Fibroblast of the conjunctiva (primary cell): ENCODE measurements at places on chromosomes 1 and 21.

- peak; percentile 63 for DNase-seq
Observed at GRCh38 chr1:227315629-227316346, 2.5 kb downstream of the CDC42BPA start.

DNA sequence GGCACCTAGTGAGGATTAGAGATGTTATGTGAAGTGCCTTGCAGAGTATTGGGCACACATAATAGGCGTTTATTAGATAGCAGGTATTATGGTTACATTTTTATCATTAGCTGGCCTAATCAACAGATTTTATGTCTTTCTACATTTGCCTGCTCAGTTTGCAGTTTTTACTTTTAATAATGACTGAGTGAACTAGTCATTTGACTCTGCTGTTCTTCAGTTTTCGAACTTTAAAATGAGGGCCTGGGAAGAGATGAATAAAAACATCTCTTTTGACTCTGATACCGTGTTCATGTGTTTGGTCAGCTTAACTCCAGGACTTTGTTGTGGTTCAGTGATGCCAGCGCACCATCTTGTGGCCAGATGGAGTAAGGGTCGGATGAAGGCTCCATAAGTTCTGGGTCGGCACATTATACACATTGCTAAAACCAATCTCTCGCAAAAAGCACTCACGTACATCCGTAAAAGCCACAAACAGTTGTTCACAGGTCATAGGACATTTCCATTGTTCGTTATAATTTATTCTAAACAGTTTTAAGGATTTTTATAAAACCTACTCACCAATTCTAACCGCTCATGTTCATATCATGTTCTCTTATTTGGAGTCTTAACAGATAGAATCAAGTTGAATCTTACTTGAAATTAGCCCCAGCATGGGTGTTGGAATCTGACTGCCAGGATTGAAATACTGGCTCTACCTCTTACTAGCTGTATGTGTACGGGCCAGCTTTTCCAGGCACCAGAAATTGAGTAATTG lies 78.4 kb upstream of the GPR88 start:
- peak; percentile 71 for DNase-seq

DNA sequence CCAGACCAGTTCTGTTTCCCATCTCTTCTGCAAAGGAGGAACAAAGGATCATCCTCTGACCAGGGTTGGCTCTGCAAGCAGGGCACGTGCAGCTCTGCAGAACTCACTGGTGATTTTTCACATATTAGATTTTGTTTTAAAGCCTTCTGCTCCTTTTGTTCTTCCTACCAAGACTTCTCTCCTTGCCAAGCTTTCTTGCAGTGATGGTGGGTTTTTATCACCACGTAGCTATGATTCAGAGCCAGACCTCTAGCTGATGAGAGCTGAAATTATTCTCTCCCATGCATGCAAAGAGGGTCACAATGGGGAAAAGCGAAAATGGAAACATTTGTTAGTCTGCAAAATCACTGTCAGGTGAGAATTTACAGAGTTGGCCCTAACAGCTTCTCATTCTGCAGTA lies 225.2 kb downstream of the KCNH1 start:
- no peak for DNase-seq

DNA sequence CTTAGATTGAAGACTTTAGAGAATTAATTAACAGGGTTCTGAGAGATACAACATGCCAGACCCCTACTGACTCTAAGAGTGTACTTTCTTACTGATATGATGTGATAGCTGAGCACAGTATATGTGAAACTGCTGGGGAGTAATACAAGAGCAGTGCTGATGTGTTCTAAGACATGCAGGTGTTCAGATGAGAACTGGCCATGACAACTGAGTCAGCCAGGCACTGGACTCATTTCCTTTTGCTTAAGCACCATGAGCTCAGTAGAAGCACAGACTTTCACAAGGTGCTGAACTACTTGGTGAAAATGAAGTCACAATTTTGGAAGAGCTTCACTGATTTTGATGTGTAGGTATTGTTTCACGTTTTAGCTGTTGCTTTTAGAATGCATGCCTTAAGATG lies 15.9 kb upstream of the POGZ start:
- no peak for DNase-seq

DNA sequence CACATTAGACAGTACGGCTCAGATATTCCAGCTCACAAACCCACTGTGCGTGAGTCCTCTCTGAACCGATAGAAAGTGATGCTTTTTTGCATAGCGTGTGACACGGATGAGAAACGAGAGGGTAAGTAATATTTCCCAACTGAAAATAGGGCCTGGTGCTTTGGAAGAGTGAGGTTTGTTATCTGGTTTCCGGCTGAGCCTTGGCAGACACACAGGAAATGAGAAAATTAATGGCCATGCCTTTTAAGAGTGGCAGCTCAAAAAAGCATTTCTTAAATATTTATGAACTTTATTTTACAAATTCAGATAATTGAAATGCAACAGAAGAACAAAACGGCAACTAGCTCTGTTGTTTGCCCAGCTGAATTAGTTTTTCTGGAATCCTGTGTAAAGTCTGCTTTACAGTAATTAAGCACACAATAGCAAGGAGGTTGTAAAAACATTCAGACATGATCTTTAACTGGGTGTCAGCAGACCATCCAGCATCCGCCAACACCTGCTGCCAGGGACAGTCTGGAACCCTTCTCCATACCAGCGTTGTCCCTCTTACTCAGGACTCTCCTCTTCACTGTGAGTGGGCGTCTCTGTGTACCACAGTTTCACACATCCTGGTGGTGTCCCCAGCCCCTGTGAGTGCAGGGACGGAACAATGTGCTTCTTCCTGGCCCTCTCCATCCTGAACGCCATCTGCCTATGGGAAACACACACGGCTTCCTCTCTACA lies 155.4 kb downstream of the PGBD5 start:
- DNase-seq: no peak

DNA sequence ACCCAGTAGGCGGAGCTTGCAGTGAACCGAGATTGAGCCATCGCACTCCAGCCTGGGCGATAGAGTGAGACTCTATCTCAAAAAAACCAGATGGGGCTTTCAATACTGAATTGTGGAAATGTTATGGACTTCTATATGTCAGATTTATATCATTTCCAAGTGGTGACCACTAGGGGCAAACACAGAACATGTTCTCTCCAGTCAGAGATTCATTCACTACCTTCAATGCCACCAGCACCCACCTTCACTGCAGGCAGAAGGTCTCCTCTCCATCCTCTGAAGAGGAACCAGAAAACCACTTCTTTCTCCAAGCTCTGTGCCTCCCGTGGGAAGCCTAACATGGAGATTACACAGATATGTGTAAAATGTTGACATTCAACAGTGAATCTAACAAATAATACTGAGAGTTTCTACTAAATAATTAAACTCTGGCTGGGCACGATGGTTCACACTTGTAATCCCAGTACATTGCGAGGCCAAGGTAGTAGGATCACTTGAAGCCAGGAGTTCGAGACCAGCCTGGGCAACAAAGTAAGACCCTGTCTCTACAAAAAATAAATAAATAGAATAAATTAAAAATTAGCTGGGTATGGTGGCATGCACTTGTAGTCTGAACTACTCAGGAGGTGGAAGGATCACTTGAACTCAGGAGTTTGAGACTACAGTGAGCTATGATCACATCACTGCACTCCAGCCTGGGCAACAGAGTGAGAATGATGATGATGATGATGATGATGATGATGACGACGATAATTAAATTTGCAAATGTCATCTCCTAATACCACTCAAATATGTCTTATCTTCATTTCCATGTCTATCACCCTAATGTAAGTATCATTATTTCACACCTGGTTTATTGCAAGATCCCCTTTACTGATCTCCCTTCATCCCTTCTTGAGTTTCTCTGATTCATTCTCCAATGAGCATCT lies 151.1 kb downstream of the ZNF281 start:
- DNase-seq: no peak

- no peak for DNase-seq
Observed at GRCh38 chr1:18927082-18927653, 24.8 kb upstream of the ALDH4A1 start.

- no peak for DNase-seq
Observed at GRCh38 chr1:112457955-112458354, 50.8 kb upstream of the WNT2B start.

- DNase-seq: no peak
Observed at GRCh38 chr1:12511516-12512468, 106.2 kb downstream of the DHRS3 start.

- DNase-seq: no peak
Observed at GRCh38 chr1:209838537-209838936, 10.8 kb downstream of the UTP25 start.

GRCh38 chr1:1179983-1180861 lies 6.5 kb downstream of the TTLL10 start:
- no peak for DNase-seq

- peak; percentile 32 for DNase-seq
Observed at GRCh38 chr1:77370583-77371306, 88.9 kb downstream of the AK5 start.

- DNase-seq: peak; percentile 59
Observed at GRCh38 chr1:115980998-115981993, 5.0 kb downstream of the SLC22A15 start.

DNA sequence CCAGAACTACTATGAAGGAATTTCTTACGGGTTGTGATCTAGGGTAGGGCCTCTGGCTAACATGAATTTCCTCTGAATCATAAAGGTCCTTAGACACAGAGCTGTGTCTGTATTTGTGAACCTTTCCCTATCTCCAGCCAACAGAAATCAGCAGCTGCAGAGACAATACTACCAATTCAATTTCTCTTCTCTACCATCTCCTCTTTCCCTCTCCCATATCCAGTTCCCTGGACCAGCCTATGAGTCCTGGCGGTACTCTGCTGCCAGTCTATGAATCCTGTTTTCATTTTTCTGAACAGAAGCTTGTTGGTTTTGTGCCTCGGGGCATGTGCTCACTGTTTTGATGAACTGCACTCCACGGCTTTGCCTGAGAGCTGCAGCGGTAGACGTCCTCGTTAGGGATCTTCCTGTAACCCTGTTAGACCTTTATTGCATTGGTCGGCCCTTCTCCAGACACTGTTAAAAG lies 458.0 kb upstream of the VAMP3 start:
- DNase-seq: no peak

DNA sequence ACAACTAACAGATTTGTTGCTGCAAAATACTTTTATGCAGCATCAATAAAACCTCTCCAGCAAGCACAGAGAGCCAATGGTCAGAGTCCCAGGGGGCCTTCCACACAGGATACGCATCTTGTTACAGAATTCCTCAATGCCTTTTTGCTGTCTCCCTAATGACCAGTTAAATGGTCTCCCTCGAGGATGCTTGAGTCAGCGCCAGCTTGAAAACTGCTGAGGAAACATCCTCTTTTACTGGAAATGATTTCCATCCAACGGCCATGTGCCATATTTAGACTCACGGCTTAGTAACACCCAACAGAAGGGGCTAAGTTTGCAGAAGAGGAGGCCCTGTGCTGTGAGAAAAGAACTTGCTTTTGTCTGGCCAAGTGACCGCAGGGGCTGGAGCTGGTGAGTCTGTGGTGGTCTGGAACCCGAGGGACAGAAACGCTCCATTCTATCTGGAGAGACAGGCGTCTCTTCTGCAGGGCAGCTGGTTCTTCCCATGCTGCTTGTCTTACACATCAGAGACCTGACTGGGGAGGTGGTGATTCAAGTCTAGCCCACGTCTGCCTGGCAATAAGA lies 496.4 kb downstream of the SETD4 start:
- peak; percentile 84 for DNase-seq

DNA sequence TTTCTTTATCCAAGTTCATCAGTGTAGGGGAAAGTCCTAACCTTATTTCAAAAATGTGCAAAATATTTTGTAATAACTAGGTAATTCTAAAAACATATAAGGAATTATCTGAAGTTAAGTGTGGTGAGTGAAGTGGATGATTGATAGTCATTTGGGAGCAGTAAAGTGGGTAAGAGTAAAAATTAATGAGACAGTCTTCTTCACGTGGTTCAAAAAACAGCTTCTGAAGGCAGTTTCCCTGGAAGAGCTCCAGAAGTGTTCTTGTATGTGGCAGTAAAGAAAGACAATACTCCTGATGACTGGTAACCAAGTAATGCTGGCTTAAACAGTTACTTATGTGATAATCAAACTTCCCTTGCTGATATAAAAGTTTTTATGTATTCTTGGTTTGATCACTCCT lies 50.3 kb downstream of the LEPR start:
- no peak for DNase-seq

DNA sequence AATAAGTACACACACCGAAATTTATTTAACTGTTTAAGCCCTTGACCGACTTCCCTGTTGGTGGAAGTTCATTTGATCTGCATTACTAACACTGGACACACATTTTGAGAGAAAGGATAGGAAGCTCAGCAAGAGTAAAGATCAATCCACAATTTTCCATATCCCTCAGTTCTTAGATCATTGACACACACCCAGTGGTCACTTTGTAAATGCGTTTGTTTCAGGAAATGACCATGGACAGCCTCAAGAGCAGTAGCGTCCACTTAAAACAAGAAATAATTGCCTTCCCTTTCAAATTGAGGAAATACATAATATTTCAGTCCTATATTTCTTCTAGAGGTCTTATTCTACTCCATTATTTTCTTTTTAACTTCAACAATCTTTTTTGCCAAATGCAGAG lies 511.5 kb upstream of the PTBP2 start:
- DNase-seq: no peak

- DNase-seq: no peak
Observed at GRCh38 chr1:180905927-180906326, 6.8 kb upstream of the KIAA1614 start.

GRCh38 chr1:208653426-208653825 lies 409.2 kb upstream of the PLXNA2 start:
- no peak for DNase-seq

- DNase-seq: no peak
Observed at GRCh38 chr1:195894411-195894810, 713.8 kb downstream of the KCNT2 start.

GRCh38 chr1:161091796-161092507 lies 2.6 kb upstream of the NECTIN4 start:
- no peak for DNase-seq

DNA sequence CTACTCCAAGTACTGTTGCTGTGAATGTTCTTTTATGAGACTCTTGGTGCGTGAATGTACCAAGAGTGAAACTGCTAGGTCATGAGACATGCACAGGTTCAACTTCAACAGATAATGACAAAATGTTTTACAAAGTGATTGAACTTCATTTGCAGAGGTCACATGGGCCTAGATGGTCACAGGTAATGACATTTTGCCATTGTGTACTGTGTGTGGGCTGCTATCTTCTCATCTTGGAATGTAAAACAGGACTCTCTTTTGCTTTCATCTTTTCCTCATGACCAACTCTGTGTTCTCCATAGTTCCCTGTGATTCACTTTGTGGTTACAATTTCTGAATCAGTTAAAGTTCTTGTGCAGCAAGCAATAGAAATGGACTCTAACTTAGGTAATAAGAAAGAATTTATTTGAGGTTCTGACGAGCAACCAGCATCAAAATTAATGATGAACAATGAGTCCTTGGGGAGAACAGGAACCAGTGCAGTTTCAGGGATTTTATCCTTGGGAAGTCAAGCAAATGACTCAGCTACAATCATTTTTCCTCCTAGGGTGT lies 16.2 kb upstream of the TSNAX start:
- no peak for DNase-seq

DNA sequence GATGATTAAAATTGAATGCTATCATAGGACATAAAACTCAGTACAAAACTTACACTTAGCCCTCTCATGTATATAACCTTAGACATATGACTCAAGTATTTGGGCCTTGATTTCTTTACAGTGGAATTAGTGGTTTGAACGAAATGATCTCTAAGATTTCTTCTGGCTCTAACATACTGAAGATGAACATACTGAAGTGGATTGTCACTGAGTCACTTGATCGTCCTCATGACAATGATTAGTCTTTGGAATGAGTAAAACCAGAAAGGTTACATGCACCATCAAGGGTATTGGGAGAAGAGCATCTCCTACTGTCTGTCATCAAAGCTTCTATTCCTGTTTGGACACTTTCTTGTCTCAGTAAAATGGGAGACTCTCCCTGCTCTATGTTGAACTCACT lies 17.4 kb downstream of the FMN2 start:
- DNase-seq: no peak
